Daoy (cell line): ENCODE measurements at places on chromosomes 4 and X. TPM values are rescaled to one million over a fixed set of nuclear protein-coding genes. Genes with fewer than 3 reads are reported as not detected.

Gene PRDM8
- total RNA-seq: 0.69 and 1.1 TPM in 2 replicates

Gene GAGE2A
- 43.6 and 61.7 TPM in 2 replicates for total RNA-seq

Gene KLHL34
- total RNA-seq: not detected in 2 replicates

Gene CPZ
- 0.80 and 0.83 TPM in 2 replicates for total RNA-seq

Gene GAGE12E
- not detected in 2 replicates for total RNA-seq

Gene SLC34A2
- total RNA-seq: not detected in 2 replicates

Gene MAGEA10
- not detected in 2 replicates for total RNA-seq

Gene RS1
- not detected in 2 replicates for total RNA-seq

Gene GNRHR
- total RNA-seq: not detected in 2 replicates

Gene QRFPR
- 0.06 and 0.77 TPM in 2 replicates for total RNA-seq

Gene DRD5
- total RNA-seq: not detected in 2 replicates

Gene RXFP1
- 0.30 and 1.1 TPM in 2 replicates for total RNA-seq

Gene FREM3
- not detected in 2 replicates for total RNA-seq

Gene PHKA1
- total RNA-seq: 6.4 and 9.5 TPM in 2 replicates

Gene PCDH18
- 1.5 and 2.6 TPM in 2 replicates for total RNA-seq

Gene MAGEC2
- 70.0 and 79.0 TPM in 2 replicates for total RNA-seq

Gene F9
- not detected in 2 replicates for total RNA-seq

Gene HSFX3
- total RNA-seq: not detected in 2 replicates

Gene KCNIP4
- not detected in 2 replicates for total RNA-seq

Gene GPR82
- total RNA-seq: not detected in 2 replicates

Gene CABS1
- not detected in 2 replicates for total RNA-seq

Gene LONRF3
- total RNA-seq: 2.2 TPM in 2 replicates

Gene TECRL
- not detected in 2 replicates for total RNA-seq

Gene GABRQ
- total RNA-seq: 0.63 and 1.3 TPM in 2 replicates

Gene RTL5
- total RNA-seq: 0.18 and 0.86 TPM in 2 replicates

Gene TEC
- 0.23 and 0.24 TPM in 2 replicates for total RNA-seq

Gene GPC3
- 0.18 and 0.34 TPM in 2 replicates for total RNA-seq

Gene XAGE1B
- total RNA-seq: 4.5 and 5.7 TPM in 2 replicates

Gene CTSO
- total RNA-seq: 1.3 and 2.2 TPM in 2 replicates

Gene VCX3B
- total RNA-seq: 0.11 TPM in 1 of 2 replicates, not detected in the other

Gene BTK
- total RNA-seq: 0.06 TPM in 1 of 2 replicates, not detected in the other

Gene F11
- not detected in 2 replicates for total RNA-seq

Gene SSX2B
- total RNA-seq: 1.5 and 2.6 TPM in 2 replicates

Gene HTR2C
- total RNA-seq: 0.83 and 0.86 TPM in 2 replicates

Gene LGI2
- total RNA-seq: 0.03 and 0.06 TPM in 2 replicates

Gene HOPX
- total RNA-seq: not detected in 2 replicates

Gene KLB
- total RNA-seq: not detected in 2 replicates

Gene ABLIM2
- 0.21 and 0.23 TPM in 2 replicates for total RNA-seq

Gene HSFX4
- total RNA-seq: not detected in 2 replicates

Gene DKK2
- 2.7 and 5.5 TPM in 2 replicates for total RNA-seq

Gene MAGED4
- 25.5 and 42.3 TPM in 2 replicates for total RNA-seq

Gene CD38
- 0.40 and 7.4 TPM in 2 replicates for total RNA-seq

Gene MAGEA4
- not detected in 2 replicates for total RNA-seq

Gene CCSER1
- total RNA-seq: 0.80 and 1.0 TPM in 2 replicates

Gene BST1
- 3.8 and 11.0 TPM in 2 replicates for total RNA-seq

Gene BCAP31
- total RNA-seq: 146 and 203 TPM in 2 replicates
